Esophagus mucosa (tissue), 1 donor: ENCODE measurements at places on chromosomes 3 and 15. TPM values are rescaled to one million over a fixed set of nuclear protein-coding genes. Genes with fewer than 3 reads are reported as not detected.

MST1R gene
- total RNA-seq, result 14.1 TPM

GRK7 gene
- total RNA-seq, result not detected

GABRB3 gene
- total RNA-seq, result 0.52 TPM

MKRN2OS gene
- 6.3 TPM for total RNA-seq

KLHL18 gene
- 24.2 TPM for total RNA-seq

PPP2R3A gene
- 11.4 TPM for total RNA-seq

CLDN16 gene
- total RNA-seq, result 0.76 TPM

GXYLT2 gene
- total RNA-seq, result 2.2 TPM

CHRFAM7A gene
- total RNA-seq, result not detected

SLCO3A1 gene
- total RNA-seq, result 23.6 TPM

ZMYND10 gene
- total RNA-seq, result 0.64 TPM

CD80 gene
- 0.08 TPM for total RNA-seq

SETD2 gene
- 26.6 TPM for total RNA-seq

MFSD1 gene
- 40.1 TPM for total RNA-seq

ROBO2 gene
- 7.1 TPM for total RNA-seq

IL20RB gene
- total RNA-seq, result 94.7 TPM

SHF gene
- total RNA-seq, result 1.6 TPM

NDN gene
- 17.3 TPM for total RNA-seq

CA12 gene
- total RNA-seq, result 138 TPM

GP9 gene
- total RNA-seq, result not detected

PLA1A gene
- total RNA-seq, result 0.92 TPM

PLA2G4D gene
- total RNA-seq, result 1.5 TPM

TFG gene
- total RNA-seq, result 65.9 TPM

CDHR4 gene
- not detected for total RNA-seq

CACNA1D gene
- 0.52 TPM for total RNA-seq

VILL gene
- 6.1 TPM for total RNA-seq

PRICKLE2 gene
- total RNA-seq, result 6.0 TPM

BUB1B gene
- 15.3 TPM for total RNA-seq

MAGI1 gene
- total RNA-seq, result 13.7 TPM

SLC27A2 gene
- total RNA-seq, result 0.92 TPM

ITIH1 gene
- total RNA-seq, result 0.12 TPM

WNT5A gene
- total RNA-seq, result 17.7 TPM

GUCA1C gene
- not detected for total RNA-seq

KLHL24 gene
- total RNA-seq, result 13.2 TPM

CPNE9 gene
- not detected for total RNA-seq

CAMK2N2 gene
- total RNA-seq, result 0.24 TPM

GHRL gene
- total RNA-seq, result 0.76 TPM

JMJD7 gene
- 35.4 TPM for total RNA-seq

LMOD3 gene
- not detected for total RNA-seq

H1-8 gene
- not detected for total RNA-seq

GRAMD2A gene
- 4.0 TPM for total RNA-seq

GOLGA8N gene
- total RNA-seq, result 3.7 TPM
